ENCODE measurements at places on chromosomes 5 and 9.

DNA sequence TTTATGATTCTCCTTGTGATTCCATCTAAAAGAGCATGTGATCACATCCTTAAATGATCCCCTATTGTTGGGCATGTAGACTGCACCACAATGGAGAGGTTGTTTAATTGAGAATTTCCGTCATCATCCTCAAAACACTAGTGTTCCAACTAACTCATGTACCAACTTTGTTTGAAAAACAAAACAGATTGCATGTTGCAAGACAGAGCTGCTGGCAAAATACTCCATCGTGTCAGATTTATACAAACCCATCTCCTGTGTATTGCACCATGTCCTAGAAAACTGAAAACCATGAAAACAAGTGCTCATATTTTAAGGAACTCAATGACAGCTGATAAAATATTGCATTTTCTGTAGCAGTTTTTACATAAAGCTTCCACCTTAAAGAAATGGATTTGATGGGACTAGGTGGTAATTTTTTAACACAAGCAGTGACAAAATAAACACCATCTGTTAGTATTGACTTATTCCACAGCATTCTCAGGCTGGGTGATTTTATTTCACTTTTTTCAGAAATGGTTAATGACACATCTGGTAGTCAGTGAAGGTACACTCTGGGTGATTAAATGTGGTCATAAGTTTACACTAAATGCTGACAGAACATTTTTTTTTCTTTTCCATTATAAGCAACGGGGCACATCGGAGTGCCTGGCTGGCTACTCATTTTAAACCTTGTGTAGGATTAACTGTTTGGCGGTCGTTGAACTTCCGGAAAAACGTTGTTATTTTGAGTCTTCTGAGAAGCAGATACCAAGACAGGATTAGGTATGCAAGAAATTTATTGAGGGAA lies 602.9 kb upstream of the WWC1 start:
- DNase-seq = no peak

DNA sequence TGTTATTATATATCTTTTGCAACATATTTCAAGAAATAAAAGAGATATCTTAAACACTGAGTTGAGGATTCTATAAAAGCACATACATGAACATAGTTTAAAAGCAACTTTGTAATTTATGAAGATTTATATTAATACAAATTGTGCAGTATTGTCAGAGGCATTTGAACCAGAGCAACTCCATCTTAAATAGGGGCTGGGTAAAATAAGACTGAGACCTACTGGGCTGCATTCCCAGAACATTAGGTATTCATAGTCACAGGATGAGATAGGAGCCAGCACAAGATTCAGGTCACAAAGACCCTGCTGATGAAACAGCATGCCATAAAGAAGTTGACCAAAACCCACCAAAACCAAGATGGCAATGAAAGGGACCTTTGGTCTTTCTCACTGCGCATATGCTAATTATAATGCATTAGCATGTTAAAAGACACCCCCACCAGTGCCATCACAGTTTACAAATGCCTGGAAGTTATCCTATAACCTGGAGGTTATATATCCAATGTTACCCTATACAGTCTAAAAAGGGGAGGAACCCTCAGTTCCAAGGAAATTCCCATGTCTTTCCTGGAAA lies 320.2 kb downstream of the FAM170A start:
- DNase-seq = no peak

- no peak for DNase-seq
Observed at GRCh38 chr5:178416919-178417318, 173.3 kb downstream of the COL23A1 start.

DNA sequence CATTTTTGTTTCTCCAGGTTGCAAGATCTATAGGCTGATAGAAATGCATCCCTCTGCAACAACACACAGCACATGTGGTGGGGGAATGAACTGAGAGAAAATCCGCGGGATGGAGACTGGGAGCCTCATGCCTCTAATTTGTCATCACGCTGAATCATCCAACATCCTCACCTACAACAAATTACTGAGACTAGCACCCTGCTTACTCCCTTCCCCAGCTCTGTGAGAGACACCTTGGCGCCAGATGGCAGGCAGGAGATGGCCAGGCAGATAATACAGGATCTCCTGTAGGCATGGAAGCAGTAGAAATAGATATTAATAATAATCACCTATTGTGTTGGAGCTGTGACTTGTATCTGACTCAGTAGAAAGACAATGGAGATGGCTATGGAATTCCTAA lies 276.9 kb downstream of the SEMA5A start:
- DNase-seq = no peak

DNA sequence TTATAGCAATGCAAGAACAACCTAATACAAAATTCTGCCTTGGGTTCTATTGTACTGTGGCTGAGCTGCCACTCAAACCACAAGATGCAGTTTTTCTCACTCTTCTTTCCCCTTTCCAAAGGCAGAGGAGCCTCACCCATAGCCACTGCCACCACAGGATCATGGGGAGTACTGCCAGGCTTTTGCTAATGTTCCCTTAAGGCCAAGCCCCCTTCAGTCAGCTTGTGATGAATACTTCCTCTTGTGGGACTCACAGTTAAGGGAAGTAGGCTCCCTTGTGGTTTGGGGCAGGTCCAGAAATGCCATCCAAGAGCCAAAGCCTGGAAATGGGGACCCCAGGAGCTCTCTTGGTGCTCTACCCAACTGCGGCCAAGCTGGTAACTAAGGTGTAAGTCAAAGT lies 258.7 kb downstream of the SPATA31D1 start:
- no peak for DNase-seq

DNA sequence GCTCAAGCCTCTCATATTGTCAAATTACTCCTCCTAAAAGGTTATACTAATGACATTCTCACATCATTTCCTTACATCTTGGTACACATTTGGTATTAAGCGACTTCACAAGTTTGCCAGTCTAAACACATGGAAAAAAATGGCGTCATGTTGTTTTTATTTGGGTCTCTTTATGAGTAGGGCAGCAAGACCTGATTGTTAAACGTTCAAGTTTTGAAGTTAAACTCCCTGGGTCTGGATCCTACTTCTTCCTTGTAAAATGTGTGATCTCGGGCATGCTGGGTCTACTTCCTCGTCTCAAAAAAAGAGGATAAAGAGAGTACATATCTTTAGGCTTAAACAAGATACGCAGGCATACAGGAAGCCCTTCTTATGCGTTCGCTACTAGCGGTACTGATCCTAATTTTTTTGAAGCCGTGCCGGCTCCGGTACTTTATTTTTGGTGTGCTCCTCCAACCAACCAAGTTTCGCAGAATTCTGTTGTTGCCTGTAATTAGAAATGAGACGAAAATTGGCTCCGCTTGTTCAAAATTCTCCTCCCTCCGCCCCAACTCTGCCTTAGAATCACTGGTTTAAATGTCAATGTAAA lies 596 bp upstream of the CDC37L1 start:
- DNase-seq = no peak

- no peak for DNase-seq
Observed at GRCh38 chr5:74139589-74139988, 500.9 kb downstream of the ENC1 start.

DNA sequence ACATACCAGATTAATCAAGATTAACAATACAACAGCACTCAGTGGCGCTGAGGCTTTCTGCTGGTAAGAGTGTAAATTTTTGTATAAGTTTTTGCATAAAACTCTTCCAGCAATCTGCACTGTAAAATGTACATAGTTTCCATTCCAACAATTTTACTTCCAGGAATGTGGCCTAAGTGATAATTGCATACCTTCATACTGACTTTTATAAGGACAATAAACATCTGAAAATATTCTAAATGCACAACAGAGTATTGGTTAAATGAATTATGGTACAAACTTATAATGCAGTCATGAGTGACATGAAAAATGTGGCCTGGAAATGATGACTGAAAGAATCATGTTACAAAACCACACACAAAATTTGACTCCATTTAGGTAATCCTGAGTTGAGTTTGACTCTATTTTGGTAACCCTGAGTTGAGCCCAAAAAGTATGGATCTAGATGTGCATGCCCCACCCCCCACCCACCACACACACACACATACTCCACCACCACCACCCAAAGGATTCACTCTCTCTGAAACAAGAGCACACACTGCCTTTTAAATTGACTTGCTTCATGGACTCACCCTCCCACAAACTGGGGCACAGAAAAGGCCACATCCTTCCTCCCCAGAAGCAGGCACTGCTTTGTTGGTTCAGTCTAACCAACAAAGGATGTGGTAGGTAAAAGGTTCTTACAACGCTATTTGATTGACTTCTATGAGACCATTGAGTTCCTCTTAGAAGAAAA lies 137.6 kb downstream of the SUSD1 start:
- peak; percentile 46 for DNase-seq

GRCh38 chr9:21252721-21253547 lies 13.1 kb upstream of the IFNA14 start:
- no peak for DNase-seq

- DNase-seq = no peak
Observed at GRCh38 chr5:132824426-132824825, 6.0 kb downstream of the SHROOM1 start.

GRCh38 chr5:107563959-107564544 lies 106.7 kb downstream of the EFNA5 start:
- DNase-seq = no peak

DNA sequence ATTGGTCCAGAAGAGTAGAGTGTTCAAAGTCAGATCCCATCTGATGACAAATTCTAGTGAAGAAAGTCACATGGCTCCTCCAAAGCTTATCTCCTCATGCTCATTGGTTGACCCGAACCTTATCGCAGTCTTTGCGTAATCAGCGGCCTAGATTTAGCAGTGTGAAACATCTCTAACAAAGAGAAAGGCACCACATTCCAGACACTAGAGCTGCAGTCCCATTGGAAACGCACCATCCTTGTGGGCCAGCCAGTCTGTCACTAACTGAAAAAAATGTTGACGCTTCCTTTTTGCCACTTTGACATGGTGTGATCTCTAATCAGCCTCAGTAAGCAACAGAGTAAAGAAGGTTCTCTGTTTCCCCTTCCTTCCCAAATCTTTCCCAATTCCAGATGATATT lies 458.0 kb upstream of the WWC1 start:
- DNase-seq = no peak

DNA sequence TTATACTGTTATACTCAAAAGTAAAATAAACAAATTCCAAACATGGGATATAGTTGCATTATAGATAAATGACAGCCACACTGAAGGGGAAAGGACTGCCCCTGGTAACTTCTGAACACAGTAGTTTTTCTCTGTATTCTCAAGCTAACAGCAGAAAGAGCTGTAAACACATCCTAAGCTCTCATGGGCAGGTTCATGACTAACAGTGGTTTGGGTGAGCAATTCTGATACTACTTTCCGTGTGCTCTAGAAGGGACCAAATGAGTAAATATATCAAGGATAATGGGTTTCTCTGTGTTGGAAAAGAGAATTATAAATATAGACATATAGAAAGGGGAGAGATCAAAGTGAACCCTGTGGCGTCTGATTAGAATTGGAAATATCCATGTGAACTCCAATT lies 2.2 kb upstream of the LCN6 start:
- DNase-seq = no peak

DNA sequence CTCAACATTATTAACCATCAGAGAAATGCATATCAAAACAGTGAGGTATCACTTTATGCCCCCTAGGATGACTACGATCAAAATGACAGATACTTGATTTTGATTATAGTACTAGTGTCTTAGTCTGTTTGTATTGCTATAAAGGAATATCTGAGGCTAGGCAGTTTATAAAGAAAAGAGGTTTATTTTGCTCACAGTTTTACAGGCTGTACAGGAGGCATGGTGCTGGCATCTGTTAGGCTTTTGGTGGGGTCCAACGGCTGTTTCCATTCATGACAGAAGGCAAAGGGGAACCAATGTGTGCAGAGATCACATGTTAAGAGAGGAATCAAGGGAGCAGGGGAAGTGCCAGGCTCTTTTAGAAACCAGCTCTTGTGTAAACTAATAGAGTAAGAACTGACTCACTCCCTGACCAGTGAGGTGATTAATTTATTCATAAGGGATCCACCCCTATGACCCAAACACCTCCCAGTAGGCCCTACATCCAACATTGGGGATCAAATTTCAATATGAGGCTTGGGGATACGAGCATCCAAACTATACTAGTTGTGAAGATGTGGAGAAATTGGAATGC lies 16.0 kb upstream of the AFF4 start:
- no peak for DNase-seq

DNA sequence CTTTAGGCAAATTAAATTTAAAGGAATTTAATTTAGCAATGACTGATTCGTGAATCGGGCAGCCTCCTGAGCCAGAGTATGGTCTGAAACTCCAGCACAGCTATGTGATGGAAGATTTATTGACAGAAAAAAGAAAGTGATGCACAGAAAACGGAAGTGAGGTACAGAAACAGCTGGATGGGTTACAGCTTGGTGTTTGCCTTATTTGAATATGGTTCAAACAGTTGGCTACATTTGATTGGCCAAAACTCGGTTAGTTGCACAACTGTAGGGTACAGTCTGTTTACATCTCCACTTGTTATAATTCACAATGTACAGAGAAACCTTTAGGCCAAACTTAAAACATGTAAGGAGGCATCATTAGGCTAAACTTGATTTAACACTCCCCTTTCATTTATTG lies 1716.1 kb upstream of the C9orf72 start:
- DNase-seq = no peak

DNA sequence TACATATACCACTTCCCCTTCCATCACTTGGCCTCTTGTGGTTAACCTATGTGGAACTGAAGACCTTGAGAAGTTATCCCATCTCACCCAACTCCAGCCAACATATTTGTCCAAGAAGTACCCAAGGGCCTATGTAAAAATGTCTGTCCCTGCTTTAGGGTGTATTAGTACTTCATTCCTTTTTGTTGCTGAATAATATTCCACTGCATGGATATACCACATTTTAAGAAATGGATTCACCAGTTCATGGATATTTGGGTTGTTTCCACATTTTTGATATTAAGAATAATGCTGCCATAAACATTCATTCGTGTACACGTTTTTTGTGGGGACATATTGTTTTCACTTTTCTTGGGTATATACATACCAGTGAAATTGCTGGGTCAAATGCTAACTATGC lies 28.6 kb downstream of the IDNK start:
- DNase-seq = no peak

DNA sequence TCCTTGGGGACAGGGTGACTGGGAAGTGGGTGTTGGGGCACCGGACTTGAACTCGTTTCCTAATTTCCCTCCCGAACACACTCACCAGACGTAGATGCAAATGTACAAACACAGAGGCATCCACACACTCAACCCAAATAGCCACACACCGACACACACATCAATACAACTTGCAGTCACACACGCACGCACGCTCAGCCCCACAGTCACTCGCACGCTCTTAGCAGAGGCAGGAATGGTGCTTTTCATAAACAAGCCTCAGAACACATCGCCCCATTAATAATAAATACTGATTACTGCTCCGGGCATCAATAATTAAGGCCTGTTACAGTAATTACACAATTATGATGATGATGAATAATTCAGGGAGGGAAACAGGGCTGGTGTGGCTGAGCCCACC lies 5.7 kb downstream of the BARHL1 start:
- DNase-seq = no peak

DNA sequence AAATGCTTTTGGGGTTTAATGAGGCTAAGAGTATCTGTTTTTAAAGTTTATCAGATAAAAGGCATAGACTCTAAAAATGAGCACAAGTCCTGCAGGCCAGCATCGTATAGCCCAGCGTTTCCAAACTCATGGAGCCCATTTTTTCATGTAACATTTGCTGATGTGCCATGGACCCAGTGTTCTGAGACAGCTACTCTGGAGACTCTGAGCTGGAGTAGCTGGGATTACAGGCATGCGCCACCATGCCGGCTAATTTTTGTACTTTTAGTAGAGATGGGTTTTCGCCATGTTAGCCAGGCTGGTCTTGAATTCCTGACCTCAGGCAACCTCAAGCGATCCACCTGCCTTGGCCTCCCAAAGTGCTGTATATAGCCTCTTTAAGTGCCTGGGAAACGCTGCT lies 15.8 kb downstream of the GLRX start:
- DNase-seq = no peak

Data from GM18507 (cell line).